Neural progenitor cell (in vitro differentiated cells): ENCODE measurements at places on chromosomes 7 and 10. TPM values are rescaled to one million over a fixed set of nuclear protein-coding genes. Genes with fewer than 3 reads are reported as not detected.

GRCh38 chr7:85177316-85177715, 9.5 kb downstream of the SEMA3D start:
- DNase-seq: no peak

GRCh38 chr7:116632384-116632783, 39.6 kb upstream of the MET start:
- DNase-seq: no peak

- DNase-seq: no peak
These were observed 5.7 kb downstream of the OSBPL3 start for GRCh38 chr7:24974026-24974832.

DNA sequence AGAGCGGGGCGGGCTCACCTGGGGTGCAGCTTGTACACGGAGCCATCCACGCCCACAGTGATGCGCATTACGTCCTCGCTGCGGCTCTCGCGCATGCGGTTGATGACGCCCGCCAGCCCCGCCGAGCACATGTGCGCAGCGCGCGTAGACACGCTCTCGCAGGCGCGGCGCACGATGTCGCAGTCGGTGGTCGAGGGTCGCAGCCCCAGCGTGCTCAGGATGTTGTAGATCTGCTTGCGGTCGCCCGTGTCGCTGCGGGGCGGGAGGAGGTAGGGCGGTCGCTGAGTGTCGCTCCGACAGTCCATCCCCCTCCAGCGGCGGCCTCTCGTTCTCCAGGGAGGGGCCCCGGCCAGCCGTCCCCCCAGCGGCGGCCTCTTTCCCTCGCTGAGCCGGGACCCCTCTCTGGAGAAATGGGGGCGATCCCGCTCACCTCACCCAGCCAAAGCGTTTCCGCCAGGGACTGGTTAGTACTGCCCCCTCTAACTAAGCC, 4.4 kb upstream of the MYL7 start:
- DNase-seq: peak; percentile 61

Gene SPDYE16
- total RNA-seq: 0.28 TPM in 1 of 2 replicates, not detected in the other

- no peak for DNase-seq
These were observed 4.9 kb downstream of the ZDHHC16 start for GRCh38 chr10:97450828-97451227.
